ENCODE measurements at places on chromosomes 7 and 10.

GRCh38 chr10:103820101-103821062 lies 35.0 kb downstream of the SH3PXD2A start:
- no peak for DNase-seq

GRCh38 chr10:110528224-110528996 lies 30.7 kb downstream of the DUSP5 start:
- no peak for DNase-seq

DNA sequence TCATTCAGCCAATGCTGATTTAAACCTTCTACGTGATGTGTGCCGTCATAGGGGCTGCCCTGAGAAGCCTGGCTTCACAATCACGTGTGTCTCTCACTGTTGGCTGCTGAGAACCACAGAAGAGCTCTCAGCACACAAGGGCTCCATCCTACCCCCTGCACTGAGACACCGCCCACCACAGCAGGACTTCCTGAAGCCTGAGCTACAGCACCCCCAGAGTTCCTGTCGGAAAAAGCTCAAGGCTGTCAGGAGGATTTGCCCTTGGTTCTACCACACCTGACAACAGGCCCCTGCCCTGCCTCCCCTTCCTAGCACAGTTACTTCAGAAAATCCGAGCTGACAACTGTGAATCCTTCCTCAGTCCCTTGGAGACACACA lies 191.9 kb downstream of the MAD1L1 start:
- DNase-seq: no peak

GRCh38 chr7:116340201-116340847 lies 130.0 kb downstream of the TES start:
- no peak for DNase-seq

DNA sequence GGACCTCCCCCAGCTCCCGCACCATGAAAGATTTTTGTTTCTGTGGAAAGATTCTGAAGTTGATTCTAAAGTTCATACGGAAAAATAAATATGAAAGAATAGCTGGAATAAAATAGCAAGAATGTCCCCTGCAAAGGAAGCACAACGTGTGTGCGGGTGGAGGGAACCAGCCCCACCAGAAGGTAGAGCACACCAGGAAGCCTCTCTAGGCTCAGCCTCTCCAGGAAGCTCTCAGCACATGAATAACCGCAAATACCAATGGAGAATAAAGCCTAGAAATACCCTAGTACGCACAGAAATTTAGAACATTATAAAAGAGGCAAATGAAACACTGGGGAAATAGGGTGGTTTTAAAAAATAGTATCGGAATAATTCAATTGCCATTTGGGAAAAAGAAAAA lies 24.6 kb upstream of the FAM170B start:
- no peak for DNase-seq

GRCh38 chr7:78828317-78828716 lies 625.1 kb downstream of the MAGI2 start:
- DNase-seq: no peak

- DNase-seq: no peak
These were observed 1.6 kb downstream of the CHST15 start for GRCh38 chr10:124091646-124092249.

DNA sequence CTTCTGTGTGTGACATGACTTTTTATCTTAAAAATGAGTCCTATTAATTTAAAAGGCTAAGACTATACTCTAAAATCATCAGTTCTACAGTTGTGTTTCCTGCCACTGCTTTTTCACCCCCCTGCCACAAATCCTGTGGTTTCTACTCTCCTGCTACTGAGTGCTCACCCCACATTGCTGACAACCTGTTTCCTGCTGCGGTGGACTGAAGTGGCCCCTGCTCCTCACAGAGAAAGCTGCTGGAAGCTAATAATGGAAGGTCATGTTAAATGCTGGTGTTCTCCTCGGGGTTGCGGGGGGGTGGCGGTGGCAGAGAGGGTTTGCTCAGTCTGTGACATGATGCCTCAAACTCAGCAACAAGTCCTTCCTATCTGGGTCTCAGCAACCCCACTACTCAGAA lies 113.2 kb upstream of the INHBA start:
- no peak for DNase-seq

- DNase-seq: no peak
These were observed 44.0 kb downstream of the TARP start for GRCh38 chr7:38229386-38229785.

- DNase-seq: no peak
These were observed 2.4 kb downstream of the NAT16 start for GRCh38 chr7:101177644-101178043.

Data from hypothalamus (tissue), 51 donors.